ENCODE measurements at places on chromosomes 13 and 19. TPM values are rescaled to one million over a fixed set of nuclear protein-coding genes. Genes with fewer than 3 reads are reported as not detected.

Gene IGFL3
- total RNA-seq: not detected

GRCh38 chr19:33763633-33764371 is 32.9 kb upstream of the KCTD15 start:
- no peaks in the 10 kb centered on the region for H3K36me3 ChIP-seq
- no peak overlapping the region for H3K27ac ChIP-seq
- no peak overlapping the region for H3K4me3 ChIP-seq
- H3K27me3 ChIP-seq: peaks cover 1% of the 10 kb centered on the region

DNA sequence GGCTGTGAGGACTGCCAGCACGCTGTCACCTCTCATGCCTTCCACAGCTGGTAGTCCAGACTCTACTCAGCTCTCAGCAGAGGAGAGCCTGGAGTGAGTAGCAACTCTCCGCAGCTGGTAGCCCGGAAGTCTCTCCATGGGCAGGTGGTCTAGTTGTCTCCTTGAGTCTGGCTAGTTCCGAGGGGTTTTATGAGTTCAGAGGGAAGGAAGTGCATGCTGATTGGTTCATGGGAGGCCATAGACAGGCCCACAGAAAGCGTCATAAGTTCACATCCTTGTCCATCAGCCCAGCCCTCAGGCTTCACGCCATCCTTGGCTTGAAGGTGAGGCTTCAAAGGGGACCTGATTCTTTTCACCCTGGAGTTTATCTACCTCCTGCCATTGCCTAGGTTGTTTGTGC is 2662.4 kb upstream of the PCDH20 start:
- H3K4me3 ChIP-seq: no peak overlapping the region
- H3K4me1 ChIP-seq: no peaks in the 10 kb centered on the region

- H3K36me3 ChIP-seq: no peaks in the 10 kb centered on the region
- DNase-seq: no peak
- H3K4me1 ChIP-seq: peaks cover 8% of the 10 kb centered on the region
Measured at GRCh38 chr13:30690282-30691188, 44.8 kb upstream of the ALOX5AP start.

DNA sequence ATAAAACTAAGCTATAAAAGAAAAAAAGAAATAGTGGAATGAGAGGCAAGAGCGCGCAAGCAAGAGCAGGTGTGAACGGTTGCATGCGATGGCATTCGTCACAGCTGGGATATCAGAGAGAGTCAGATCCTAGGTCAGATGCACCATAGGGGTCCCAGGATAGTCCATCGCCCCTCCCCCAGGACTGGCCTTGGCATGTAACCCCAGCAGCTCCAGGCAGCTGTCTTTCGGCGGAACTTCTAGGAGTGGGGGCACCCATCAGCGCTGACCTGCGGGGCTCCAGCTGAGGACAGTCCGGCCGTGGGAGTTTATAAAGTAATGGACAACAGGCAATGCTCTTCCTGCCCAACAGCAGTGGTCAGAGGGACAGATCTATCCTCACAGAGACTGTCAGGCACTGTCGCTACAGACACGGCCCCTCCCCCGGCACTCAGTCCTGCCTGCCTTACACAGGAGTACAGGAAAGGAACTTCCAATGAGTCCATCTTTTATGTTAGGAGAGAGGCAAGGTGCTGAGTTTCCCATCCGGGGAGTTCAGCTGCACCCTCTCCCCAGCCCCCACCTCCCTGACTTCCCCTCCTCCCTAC is 1.4 kb downstream of the SIAH3 start:
- no peak overlapping the region for H3K27ac ChIP-seq
- peak overlapping the region; percentile 78 for H3K4me3 ChIP-seq
- H3K36me3 ChIP-seq: no peaks in the 10 kb centered on the region
- peaks cover 9% of the 10 kb centered on the region for H3K27me3 ChIP-seq
